Hepatocyte (in vitro differentiated cells): ENCODE measurements at places on chromosomes 1 and 21. TPM values are rescaled to one million over a fixed set of nuclear protein-coding genes. Genes with fewer than 3 reads are reported as not detected.
A peak's percentile ranks its signal among the peaks of the same experiment; 100 is the strongest.

- H3K27me3 ChIP-seq, result no peaks in the 10 kb centered on the region
- peak overlapping the region; percentile 79 for H3K27ac ChIP-seq
- peak; percentile 59 for DNase-seq
- H3K4me1 ChIP-seq, result peaks cover 5% of the 10 kb centered on the region
- no peaks in the 10 kb centered on the region for H3K36me3 ChIP-seq
Measured at GRCh38 chr1:59565611-59566410, 248.9 kb upstream of the HOOK1 start.

DNA sequence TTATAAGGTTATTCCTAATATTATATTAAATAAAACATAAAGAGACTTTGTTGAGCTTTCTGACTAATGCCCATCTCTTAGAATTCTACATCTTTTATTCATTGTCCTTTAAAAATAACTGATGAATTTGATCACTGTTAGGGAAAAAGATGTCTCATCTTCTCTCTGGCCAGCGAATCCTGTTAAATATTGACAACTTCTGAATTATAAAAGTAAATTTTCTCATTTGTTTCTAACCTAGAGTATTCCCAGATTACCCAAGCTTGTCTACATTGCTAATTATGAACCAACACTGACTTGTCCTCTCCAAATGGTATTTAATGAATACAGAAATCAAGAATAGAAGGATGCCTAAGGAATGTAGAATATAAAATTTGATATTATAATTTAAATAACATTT is 24.8 kb upstream of the KCTD3 start:
- no peaks in the 10 kb centered on the region for H3K27me3 ChIP-seq
- no peak for DNase-seq
- H3K36me3 ChIP-seq, result no peaks in the 10 kb centered on the region
- H3K27ac ChIP-seq, result peak overlapping the region; percentile 39

DNA sequence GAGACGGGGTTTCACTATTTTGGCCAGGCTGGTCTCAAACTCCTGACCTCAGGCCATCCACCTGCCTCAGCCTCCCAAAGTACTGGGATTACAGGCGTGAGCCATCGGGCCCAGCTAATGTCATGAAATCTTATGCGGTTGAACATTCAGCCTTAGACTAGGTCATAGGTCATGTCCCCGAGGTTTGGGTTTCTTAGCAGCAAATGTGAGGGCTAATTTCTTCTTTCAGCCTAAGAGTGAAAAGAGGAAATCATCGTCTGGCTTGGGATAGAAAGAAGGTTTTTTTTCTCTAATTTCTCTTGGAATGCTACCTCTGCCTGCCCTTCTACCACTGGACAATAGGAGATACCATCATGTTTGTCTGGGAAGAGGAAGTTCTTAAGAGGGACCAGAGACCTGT is 18.0 kb upstream of the PIK3CD start:
- DNase-seq, result no peak
- no peak overlapping the region for H3K4me3 ChIP-seq
- no peaks in the 10 kb centered on the region for H3K4me1 ChIP-seq
- no peak overlapping the region for H3K27ac ChIP-seq
- H3K36me3 ChIP-seq, result no peaks in the 10 kb centered on the region

Gene MIXL1
- 0.07 TPM in 1 of 2 replicates, not detected in the other for total RNA-seq

Gene GBP6
- 0.03 TPM in 1 of 2 replicates, not detected in the other for total RNA-seq

DNA sequence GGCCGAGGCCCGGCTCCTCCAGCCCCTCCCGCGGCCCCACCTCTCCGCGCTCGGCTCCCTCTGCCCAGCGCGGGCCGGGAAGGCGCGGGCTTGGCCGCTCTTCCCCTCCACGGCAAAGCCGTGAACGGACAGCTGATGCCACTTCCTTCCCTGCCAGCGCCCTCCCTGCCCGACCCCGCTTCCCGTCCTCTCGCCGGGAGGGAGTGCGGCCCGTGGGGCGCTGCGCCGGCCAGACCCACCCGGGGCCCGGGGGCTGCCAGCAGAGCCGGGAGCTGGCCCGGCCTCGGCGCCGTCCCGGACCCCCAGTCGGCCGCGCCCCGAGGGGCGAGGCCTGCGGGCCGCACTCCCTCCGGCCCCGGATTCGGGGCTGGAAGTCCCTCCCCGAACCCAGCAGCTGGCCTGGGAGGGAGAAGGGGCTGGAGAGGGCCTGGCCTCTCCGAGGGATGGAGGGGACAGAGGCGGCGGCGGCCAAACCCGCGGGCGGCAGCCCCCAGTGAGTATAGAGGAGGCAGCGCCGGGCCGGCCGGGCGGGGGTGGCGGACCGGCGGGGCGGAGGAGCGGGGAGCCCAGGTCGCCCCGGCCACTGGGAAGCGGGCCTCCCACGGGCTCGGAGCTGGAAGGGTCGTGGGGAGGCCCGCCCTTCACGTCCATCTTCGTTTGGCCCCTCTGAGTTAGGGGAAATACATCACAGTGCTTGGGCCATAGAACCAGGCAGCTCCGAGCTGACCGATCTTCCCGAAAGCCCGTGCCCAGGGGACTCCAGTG is at the start of gene KIAA1614:
KIAA1614 (plus strand) TSS at position 97 of the 765 bp plus-strand sequence; CDS start at position 444, 347 bp downstream.
- H3K27me3 ChIP-seq, result peaks cover 9% of the 10 kb centered on the region
- peak; percentile 30 for DNase-seq
- peak within 1 kb of the TSS; percentile 58 for H3K4me3 ChIP-seq
- H3K36me3 ChIP-seq, result no peaks in the 10 kb centered on the region
- peak within 1 kb of the TSS; percentile 96 for H3K27ac ChIP-seq

DNA sequence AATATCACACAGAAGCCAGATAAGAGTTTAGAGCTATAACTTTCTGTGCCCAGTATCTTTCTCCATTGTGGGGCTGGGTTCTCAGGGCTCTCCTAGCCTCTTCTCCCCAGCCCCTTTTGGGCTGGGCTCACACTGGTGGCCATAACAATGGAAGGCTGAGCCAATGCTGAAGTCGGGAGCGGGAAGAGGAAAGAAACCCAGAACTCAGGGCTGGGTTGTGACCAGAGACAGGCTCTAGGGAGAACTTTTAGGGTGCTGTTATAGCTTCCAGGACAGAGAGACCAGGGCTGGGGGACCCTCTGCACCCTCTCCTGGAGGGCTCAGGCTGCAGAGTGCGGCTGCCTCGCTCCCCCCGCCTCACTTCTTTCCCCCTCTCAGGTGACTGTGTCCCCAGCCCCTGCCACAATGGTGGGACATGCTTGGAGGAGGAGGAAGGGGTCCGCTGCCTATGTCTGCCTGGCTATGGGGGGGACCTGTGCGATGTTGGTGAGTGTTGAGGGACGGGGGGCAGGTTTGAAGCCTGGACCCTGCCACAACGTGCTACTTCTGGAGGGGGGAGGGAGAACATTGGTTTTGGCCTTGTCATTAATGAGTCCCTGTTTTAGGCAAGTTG is 14.1 kb downstream of the BCAN start:
- no peak overlapping the region for H3K4me3 ChIP-seq
- peaks cover 43% of the 10 kb centered on the region for H3K27me3 ChIP-seq
- H3K4me1 ChIP-seq, result peaks cover 29% of the 10 kb centered on the region
- no peaks in the 10 kb centered on the region for H3K36me3 ChIP-seq

GRCh38 chr1:245715970-245716369 is 561.2 kb downstream of the KIF26B start:
- no peaks in the 10 kb centered on the region for H3K4me1 ChIP-seq
- H3K27ac ChIP-seq, result no peak overlapping the region
- no peak overlapping the region for H3K4me3 ChIP-seq
- H3K27me3 ChIP-seq, result no peaks in the 10 kb centered on the region
- H3K36me3 ChIP-seq, result no peaks in the 10 kb centered on the region

Gene MCOLN3
- total RNA-seq, result 12.4 and 16.4 TPM in 2 replicates

DNA sequence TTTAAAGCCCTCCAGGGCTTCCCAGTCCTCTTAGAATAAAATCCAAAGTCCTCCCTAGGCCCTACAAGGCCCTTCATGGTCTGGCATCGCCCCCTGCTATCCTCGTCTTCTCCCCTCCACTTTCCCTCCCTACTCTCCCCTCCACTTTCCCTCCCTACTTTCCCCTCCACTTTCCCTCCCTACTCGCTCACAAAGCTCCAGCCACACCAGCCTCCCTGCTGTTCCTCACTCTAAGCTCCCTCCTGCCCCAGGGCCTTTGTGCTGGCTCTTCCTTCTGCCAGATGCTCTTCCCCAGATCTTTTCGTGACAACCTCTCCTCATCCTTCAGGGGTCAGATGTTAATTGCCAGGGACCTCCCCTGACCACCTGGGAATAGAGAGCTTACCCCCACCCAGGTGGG is 12.8 kb downstream of the ARHGEF19 start:
- no peaks in the 10 kb centered on the region for H3K36me3 ChIP-seq
- H3K4me3 ChIP-seq, result no peak overlapping the region
- H3K4me1 ChIP-seq, result no peaks in the 10 kb centered on the region
- no peak overlapping the region for H3K27ac ChIP-seq
- no peak for DNase-seq

GRCh38 chr1:100438789-100439188 is 86.5 kb downstream of the CDC14A start:
- no peak overlapping the region for H3K4me3 ChIP-seq
- H3K36me3 ChIP-seq, result no peaks in the 10 kb centered on the region
- H3K4me1 ChIP-seq, result peaks cover 8% of the 10 kb centered on the region

- no peak for DNase-seq
- H3K36me3 ChIP-seq, result no peaks in the 10 kb centered on the region
- no peak overlapping the region for H3K27ac ChIP-seq
Measured at GRCh38 chr1:237444120-237444790, 402.3 kb downstream of the RYR2 start.

Gene FAM163A
- total RNA-seq, result 0.12 and 0.43 TPM in 2 replicates

Gene FAM110D
- 0.10 and 0.16 TPM in 2 replicates for total RNA-seq

Gene ATP6V1G3
- total RNA-seq, result not detected in 2 replicates

GRCh38 chr1:4708840-4709507 is 54.6 kb downstream of the AJAP1 start:
- no peaks in the 10 kb centered on the region for H3K36me3 ChIP-seq
- H3K27ac ChIP-seq, result no peak overlapping the region
- H3K27me3 ChIP-seq, result peaks cover 6% of the 10 kb centered on the region
- H3K4me1 ChIP-seq, result no peaks in the 10 kb centered on the region

DNA sequence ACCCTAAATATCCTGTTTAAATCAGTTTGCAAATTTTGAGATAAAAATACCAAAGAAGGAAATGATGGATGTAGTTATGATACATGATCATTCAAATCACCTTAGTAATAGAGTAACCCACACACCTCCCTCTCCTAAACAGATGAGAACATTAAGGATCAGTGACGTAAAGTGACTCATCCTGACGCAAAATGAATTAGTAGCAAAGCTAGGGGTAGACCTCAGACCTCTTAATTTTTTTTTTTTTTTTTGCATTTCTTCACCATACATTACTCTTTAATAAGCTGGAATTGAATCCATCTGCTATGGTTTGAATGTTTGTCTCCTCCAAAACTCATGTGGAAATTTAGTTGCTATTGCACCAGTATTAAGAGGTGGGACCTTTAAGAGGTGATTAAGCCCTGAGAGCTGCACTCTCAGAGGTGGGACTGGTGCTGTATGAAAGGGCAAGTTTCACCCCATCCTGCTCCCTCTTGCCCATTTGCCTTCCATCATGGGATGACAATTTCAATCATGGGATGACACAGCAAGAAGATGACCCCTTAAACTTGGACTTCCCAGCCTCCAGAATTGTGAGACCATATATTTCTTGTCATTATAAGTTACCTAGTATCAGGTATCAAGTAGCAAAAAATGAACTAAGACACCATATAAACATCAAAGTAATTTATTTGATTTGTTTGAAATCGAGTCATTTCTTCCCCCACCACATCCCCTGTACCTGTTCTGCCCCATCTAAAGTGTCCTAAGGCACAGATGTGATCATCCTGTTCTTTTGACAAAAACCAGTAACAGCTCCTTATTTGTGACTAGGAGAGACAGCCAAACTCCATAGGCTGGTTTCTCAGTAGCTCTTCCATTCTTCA is 114.6 kb upstream of the DUSP10 start:
- no peaks in the 10 kb centered on the region for H3K27me3 ChIP-seq
- no peak overlapping the region for H3K4me3 ChIP-seq
- H3K36me3 ChIP-seq, result no peaks in the 10 kb centered on the region
- H3K4me1 ChIP-seq, result no peaks in the 10 kb centered on the region
- DNase-seq, result no peak
- H3K27ac ChIP-seq, result no peak overlapping the region

DNA sequence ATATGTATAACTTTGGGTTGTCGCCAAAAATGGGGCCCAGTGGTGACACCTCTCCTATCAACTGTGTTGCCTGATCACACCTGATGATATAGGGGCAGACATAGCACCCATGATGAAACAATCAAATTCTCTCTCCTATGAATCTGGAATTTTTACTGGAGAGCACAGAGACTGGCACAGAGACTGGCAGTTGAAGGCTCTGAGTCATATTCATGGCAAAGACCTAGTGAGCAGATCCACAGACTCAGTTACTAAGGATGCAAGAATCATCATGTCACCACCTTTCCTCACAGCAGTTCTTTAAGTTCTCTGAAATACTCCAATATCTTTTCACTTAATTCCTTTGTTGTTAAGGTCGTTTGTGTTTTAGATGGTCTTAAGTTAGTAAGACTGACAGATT is 60.0 kb downstream of the APCS start:
- H3K27me3 ChIP-seq, result no peaks in the 10 kb centered on the region
- no peak overlapping the region for H3K4me3 ChIP-seq
- H3K4me1 ChIP-seq, result no peaks in the 10 kb centered on the region
- no peak overlapping the region for H3K27ac ChIP-seq
- no peak for DNase-seq

Gene GCSAML
- not detected in 2 replicates for total RNA-seq

GRCh38 chr21:39489380-39489924 is 37.7 kb downstream of the SH3BGR start:
- no peak overlapping the region for H3K4me3 ChIP-seq
- no peak for DNase-seq
- H3K4me1 ChIP-seq, result no peaks in the 10 kb centered on the region
- no peaks in the 10 kb centered on the region for H3K36me3 ChIP-seq

DNA sequence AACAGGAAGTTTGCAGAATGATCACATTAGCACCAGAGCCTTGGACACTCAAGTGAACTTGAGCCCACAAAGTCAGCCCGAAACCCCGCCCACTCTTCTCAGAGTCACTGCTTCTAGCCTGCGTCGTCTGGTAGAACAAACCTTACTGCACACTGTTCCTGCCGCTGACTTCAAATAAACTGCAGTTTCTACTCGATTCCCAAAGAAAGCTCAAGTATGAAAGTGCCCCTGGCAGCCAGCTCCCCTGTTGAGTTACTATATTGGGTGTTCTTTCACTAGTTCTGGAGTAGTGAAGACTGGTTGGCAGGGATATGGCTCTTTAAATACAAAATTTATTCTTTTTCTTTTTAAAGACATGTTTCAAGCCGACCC is 164.7 kb downstream of the GALNT2 start:
- peak; percentile 68 for DNase-seq
- H3K4me1 ChIP-seq, result no peaks in the 10 kb centered on the region
- peak overlapping the region; percentile 79 for H3K27ac ChIP-seq
- H3K36me3 ChIP-seq, result no peaks in the 10 kb centered on the region
- no peaks in the 10 kb centered on the region for H3K27me3 ChIP-seq
- no peak overlapping the region for H3K4me3 ChIP-seq

DNA sequence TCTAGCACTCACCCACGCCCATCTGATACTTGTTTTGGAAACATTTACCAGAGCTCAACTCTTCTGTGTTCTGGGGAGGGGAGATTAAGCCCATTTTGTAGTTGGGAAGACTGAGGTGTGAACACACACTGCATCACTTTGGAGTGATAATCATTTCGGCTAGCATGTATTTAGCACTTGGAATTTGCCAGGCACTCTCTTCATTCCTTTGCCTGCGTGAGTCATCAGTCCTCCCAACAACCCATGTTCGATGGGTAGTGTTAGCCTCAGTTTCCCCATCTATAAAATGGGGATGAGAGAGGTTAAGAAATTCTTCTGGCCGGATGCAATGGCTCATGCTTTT is 182.8 kb upstream of the TMEM51 start:
- H3K27ac ChIP-seq, result peak overlapping the region; percentile 45
- H3K4me1 ChIP-seq, result no peaks in the 10 kb centered on the region
- H3K36me3 ChIP-seq, result no peaks in the 10 kb centered on the region
- DNase-seq, result no peak
- H3K4me3 ChIP-seq, result no peak overlapping the region
- H3K27me3 ChIP-seq, result no peaks in the 10 kb centered on the region

Gene RIPK4
- total RNA-seq, result 19.7 and 32.8 TPM in 2 replicates

Gene SIPA1L2
- 35.9 and 50.1 TPM in 2 replicates for total RNA-seq

- peak overlapping the region; percentile 42 for H3K27ac ChIP-seq
- no peaks in the 10 kb centered on the region for H3K27me3 ChIP-seq
- no peak for DNase-seq
- H3K4me1 ChIP-seq, result peaks cover 30% of the 10 kb centered on the region
Measured at GRCh38 chr1:87149241-87150041, 179.2 kb upstream of the LMO4 start.
